Activated gamma-delta T cell (primary cell): ENCODE measurements at places on chromosomes 4 and X.

DNA sequence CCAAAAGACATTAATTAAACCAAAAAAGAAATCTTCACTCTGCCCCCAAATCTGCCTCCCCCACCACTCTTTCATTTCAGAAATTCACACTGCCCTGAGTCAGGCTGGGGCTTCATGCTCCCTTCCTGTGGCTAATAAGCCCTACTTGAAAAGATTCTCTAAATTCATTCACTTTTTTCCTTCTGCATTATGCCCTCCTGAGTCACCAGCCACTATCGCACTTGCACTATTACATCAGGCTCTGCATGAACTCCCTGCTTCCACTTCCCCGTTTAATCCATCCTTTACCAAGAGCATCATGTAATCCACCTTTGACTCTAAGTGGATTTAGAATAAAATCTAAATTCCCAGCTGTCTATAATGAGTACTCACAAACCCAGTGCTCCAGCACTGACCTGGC lies 295.4 kb upstream of the KLF3 start:
- DNase-seq, result no peak

- DNase-seq, result no peak
These were observed 1981.3 kb upstream of the IGFBP7 start for GRCh38 chr4:59091146-59092142.

DNA sequence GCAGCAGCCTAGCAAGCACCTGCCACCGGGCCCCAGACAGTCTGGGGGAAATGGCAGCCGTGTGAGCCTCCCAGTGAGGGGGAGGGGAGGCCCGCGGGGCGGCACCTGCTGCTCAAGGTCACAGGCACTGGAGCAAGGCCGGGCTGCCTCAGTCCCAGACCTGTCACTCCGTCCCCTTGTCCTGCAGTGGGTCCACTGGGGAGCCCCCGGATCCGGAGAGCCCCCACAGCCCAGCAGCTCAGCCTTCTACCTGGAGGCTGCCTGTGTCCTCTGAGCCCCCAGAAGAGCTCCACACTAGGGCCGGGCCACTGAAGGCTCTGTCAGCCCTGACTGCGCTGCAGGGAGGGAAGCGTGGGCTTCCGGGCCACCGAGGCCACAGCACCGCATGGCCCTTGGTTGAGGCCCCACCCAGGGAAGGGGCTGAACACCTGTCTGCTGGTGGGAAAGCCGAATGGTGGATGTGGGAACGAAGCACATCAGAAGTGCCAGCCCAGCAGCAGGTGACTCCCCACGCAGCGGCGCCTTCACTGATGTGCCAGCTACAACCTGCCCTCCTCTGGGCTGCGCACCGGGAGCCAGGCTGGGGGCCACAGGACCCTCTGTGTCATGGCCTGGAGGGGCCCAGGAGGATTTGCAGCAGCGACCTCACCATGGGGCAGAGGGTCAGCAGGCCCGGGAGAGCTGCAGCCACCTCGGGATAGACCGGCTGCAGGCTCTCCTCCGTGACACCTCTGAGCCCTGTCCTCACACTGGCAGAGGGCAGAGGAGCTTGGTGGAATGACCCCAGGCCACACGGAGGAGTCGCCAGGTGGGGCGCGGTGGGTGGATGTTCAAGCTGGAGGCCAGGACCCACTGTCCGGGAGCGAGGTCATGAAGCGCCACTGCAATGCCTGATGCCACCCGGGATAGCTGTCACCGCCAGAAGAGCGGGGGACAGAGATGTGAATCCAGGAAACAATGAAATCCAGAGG lies 35.0 kb upstream of the MXD4 start:
- no peak for DNase-seq

DNA sequence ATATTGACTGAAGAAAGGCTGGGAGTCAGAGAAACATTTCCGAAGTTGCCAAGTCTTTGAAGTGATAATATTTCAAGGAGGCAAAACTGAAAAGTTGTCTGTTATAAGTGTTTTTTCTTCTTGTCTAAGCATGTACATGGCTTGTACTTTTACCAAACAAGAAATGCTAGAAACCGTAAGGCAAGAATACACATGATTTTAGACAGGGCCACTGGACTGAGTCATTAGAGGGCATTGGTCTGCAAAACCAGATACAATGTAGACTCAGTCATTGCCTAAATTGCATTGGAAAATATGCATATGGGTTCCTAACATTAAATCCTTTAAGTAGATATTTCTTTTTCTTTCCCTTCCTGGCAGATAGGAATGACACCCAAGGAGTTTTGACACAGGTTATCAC lies 284.9 kb upstream of the PUDP start:
- DNase-seq, result no peak

- DNase-seq, result no peak
These were observed 8.3 kb upstream of the PF4V1 start for GRCh38 chr4:73844806-73845205.

GRCh38 chr4:26110493-26110892 lies 196.5 kb downstream of the SMIM20 start:
- DNase-seq, result no peak

DNA sequence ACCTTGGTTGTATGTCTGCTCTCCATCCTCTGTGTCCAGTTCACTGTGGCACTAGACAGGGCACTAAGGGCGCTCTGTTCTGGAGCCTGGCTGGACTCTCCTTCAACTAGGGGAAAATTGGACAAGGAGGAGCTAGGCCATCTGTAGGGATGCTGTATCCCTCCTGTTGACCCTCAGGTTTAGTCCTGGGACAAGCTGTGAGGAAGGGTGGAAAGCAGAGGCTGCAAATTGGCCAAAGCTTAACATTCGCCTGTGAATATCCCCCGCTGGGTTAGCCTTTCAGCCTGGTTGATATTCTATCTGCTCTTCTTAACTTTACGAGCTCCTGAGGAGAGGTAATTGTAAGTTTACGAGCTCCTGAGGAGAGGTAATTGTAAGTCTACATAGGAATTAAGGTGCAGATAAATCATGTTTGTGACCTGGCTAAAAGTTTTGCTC lies 64.4 kb upstream of the ENPEP start:
- DNase-seq, result no peak

- no peak for DNase-seq
These were observed 428.2 kb downstream of the ADAM29 start for GRCh38 chr4:175346376-175346775.

- DNase-seq, result no peak
These were observed 926.9 kb downstream of the FAT4 start for GRCh38 chr4:126241634-126242033.

- DNase-seq, result no peak
These were observed 197.6 kb upstream of the PSAPL1 start for GRCh38 chr4:7632341-7632740.

DNA sequence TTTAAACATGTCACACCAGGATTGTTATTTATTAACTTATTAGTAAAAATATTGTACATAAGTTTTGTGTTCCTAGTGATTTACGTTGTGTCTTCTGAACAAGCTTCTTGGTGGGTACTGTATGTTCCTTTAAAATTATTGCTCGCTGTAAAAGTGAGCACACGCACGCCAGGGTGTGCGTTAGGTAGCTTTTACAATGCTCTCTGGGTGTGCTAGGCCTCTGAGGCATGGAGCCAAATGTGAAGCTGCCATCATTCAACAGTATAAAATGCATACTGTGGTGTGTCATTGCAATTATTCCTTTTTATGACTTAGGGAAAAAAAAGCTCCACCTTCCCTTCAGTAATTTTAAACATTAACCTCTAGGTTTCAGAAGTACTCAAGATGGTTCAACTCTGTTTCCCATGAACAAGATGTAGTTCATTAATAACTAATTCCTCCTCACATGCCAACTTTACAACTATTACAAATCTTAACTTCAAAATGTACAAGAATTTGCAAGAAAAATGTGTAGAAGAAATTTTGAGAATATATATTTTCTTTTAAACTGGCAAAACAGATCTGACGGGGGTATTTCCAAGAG lies 42.4 kb downstream of the ATOH1 start:
- no peak for DNase-seq
